ENCODE measurements at places on chromosomes 4 and X. TPM values are rescaled to one million over a fixed set of nuclear protein-coding genes. Genes with fewer than 3 reads are reported as not detected.
A peak's percentile ranks its signal among the peaks of the same experiment; 100 is the strongest.

Gene MFAP3L
- polyA plus RNA-seq: 23.0 TPM

Gene TLR1
- 4.3 TPM for polyA plus RNA-seq

Gene RTL9
- polyA plus RNA-seq: 0.22 TPM

Gene SMIM10L2A
- 10.4 TPM for polyA plus RNA-seq

Gene BANK1
- 2.8 TPM for polyA plus RNA-seq

Gene KLB
- polyA plus RNA-seq: 0.27 TPM

Gene NAT8L
- 6.4 TPM for polyA plus RNA-seq

DNA sequence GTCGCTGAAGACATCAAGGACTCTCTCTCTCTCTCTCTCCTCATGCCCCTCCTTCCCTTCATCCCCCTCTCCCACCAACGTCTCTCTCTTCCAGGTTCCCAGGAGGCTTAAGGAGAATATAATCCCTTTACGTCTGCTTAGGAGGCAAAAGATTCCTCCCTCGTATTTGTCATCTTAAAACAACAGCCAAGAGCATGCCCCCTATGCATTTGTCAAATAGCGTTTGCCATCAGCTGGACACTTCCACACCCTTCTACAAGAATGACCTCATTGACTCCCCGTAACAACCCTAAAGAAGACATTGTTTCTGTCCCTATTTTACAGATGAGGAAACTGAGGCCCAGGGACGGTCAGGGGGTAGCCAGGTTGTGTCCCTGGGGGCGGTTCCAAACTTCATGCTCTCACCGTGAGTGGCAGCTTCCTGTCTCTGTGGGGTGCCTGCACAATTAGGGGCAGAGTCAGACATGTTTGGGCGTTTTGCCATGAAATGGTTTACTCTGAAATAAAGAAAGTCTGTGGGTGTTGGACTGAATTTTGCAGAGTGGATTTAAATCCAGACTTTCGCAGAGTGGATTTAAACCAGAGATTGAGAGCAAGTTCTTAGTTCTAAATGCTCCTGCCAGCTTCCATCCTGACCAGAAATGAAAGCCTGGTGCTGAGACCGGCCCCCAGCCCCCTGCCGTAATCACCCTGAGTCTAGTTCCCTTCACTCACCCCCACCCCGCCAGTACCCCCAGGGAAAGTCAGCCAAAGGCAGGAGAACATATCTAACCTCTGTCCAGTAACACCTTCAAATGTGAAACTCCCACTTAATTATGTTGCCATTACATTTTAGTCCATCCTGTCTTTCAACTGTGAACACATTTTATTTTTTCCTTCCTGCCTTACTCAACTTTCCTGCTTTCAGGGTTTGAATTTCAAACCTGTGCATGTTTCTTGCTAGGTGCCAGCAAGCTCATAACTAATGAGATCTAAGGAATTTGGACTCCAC is 44.3 kb upstream of the TBL1X start:
- DNase-seq: no peak

DNA sequence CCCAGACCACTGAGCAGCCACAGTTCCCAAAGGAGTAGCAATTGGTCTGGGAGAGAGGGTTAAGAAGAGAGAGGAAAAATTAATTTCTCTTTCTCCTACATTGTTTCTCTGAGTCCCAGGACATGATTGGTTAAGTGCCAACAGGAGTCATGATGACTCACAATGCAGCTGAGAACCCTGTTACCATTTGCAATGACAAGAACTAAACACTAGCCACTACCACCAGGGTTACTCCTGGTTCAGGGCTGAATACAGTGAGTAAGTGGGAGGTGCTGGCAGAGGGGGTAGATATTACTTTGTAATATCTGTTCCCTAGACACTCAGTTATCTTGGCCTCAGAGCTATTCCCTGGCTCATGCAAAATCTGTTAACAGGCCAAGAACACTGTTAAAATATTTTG is 18.0 kb downstream of the ETDC start:
- DNase-seq: no peak

DNA sequence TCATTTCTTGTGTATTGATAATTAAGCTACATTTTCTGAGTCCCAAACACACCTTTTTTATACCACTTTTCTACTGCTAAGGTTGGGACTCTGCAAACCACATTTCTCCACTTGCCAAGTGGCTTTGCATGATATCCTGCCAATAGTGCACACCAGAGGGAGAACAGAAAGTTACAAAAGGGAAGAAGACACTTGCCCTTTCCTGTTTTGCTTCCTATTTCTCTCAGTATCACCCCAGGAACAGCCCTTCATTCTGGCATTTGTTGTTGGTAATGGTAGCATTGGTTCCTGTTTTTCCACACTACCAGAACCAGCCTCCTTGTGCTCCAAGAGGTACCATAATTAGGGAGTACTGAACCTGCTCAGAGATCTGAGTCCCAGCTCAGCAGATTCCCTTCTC is 87.1 kb downstream of the HDX start:
- no peak for DNase-seq

DNA sequence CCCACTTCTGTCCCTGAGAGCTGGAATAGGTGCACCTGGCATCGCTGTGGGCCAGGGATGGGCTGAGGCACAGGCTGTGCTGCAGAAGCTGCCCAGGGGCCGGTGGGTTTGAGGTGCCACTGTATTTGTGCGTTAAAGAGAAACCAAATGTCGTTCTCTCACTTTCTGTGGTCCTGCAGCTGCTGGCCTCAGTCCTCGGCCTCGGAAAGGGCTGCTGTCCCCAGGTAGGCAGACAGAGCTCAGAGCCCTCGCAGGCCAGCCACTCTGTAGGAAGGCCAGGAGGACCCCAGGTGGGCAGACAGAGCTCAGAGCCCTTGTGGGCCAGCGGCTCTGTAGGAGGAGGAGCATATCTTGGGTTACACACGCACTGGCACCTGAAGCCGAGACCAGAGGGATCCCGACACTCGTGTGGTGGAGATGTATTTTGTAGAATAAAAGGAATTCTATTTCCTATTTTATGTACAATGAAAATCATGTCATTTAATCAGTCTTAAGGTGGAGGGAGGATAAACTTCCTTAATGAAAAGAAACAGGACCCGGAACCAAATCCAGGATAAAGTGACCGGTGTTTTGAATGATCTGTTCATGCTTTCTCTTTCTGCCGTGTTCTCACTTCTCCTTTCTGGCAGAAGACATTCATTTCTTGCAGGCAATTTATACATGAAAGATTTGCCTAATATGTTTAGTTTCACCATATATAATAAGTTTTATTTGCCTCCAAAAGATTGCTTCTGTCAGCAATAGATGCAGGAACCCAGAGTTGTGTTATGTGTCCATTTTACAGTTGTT is 54.4 kb upstream of the HGFAC start:
- DNase-seq: no peak

GRCh38 chr4:166538491-166539005 is 665.5 kb downstream of the TLL1 start:
- DNase-seq: no peak

GRCh38 chr4:117844594-117844993 is 189.7 kb upstream of the NDST3 start:
- no peak for DNase-seq

- DNase-seq: no peak
These were observed 116.7 kb downstream of the KLHL8 start for GRCh38 chr4:87103691-87104187.

DNA sequence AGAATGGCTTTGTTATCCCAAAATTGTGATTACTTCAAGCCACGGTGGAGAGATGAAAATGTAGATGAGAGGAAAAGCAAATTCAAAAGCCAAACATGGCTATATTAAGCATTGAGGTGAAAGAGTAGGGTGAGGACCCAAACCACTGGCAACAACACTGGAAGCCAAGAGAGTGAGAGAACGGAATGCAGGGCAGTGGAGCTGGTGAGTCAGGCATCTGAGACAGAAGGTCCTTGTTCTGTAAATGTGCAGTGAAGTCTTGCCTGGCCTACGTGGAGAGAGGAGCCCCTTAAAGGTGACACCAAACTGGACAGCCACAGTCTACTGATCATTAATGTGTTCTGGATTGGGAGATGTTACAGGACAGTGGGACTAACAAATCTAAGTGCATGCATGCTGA is 22.8 kb upstream of the SEC24B start:
- no peak for DNase-seq

- DNase-seq: peak; percentile 74
These were observed 27.2 kb upstream of the SEC24B start for GRCh38 chr4:109406337-109406931.

DNA sequence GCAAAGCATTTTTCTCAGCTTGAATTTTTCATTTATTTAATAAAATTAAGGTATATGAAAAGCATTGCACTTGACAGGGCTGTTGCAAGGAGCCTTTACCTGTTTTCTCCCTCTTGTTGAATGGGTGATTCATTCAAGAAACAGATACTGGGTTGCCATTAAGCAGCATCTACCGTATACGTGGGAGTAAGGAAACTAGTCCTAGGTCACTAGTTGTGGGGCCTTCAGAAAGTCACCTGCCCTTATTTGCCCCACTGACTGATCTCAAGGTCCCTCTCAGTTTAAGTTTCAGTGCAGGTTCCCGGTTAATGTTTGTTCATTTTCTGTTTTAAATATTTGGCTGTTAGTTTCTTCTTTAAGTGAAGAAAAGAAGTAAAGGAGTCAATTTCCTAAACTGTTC is 34.0 kb downstream of the LHFPL1 start:
- DNase-seq: no peak

DNA sequence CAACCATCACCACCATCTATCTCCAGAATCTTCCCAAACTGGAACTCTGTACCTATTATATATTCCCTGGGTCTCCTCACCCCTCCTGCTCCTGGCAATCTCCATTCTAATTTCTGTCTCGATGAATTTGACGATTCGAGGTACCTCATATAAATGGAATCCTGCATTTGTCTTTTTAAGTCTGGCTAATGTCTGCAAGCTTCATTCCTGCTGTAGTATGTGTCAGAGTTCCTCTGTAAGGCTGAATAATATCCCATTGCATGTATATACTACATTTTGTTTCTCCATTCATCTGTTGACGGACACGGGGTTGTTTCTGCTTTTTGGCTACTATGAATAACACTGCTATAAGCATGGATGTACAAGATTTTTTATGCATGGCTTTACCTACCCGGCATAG is 19.5 kb downstream of the PRKG2 start:
- no peak for DNase-seq

DNA sequence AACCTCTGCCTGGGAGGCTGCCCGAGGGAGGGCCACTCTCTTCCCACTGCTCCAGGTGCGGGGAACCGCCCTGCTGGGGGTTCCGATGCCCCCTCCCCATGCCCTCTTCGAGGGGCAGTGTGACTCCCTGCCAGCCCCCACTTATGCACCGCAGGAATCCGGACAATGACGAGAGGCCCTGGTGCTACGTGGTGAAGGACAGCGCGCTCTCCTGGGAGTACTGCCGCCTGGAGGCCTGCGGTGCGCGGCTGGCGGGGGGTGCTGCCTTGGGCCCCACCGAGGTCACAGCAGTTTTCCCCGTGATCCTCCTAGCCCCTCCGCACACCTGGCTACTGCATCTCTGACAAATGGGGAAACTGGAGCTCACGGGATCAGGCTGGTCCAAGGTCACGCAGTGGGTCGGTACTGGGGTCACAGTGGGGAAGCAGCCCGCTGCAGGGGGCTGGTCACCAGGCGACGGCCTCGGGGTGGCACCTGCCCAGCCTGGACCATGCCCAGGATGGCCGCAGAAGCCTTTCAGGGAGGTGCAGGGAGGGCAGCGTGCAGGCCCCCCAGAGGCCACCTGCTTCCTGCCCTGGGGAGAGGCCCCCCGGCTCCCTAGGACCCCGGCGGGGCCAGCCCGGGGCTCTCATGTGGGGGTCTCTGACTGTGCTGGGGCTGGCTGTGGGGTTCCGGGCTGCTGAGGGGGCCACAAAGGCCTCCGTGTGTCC is 3.5 kb downstream of the HGFAC start:
- DNase-seq: no peak

- DNase-seq: peak; percentile 72
These were observed 14.2 kb upstream of the PJA1 start for GRCh38 chrX:69179380-69179911.

DNA sequence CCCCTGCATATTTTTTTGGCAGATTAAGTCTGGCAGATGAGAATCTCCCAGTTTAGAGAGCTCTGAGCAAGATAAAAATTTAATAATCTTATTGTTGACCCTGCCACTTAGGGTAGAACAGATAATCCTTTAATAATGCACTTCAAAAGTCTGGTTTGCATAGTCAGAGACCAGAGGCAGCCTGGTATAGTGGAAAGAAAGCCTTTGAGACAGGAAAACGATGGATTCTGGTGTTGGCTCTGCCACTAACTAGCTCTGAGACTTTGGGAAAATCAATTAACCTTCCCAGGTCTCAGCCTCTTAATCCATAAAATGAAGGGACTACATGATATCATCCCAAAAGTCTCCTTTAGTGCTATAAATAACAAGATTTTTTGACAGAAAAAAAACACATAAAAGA is 824.5 kb downstream of the STIM2 start:
- DNase-seq: no peak

GRCh38 chr4:177562859-177563258 is 120.6 kb upstream of the AGA start:
- no peak for DNase-seq

- DNase-seq: no peak
These were observed 59.1 kb downstream of the EDNRA start for GRCh38 chr4:147539959-147540358.

DNA sequence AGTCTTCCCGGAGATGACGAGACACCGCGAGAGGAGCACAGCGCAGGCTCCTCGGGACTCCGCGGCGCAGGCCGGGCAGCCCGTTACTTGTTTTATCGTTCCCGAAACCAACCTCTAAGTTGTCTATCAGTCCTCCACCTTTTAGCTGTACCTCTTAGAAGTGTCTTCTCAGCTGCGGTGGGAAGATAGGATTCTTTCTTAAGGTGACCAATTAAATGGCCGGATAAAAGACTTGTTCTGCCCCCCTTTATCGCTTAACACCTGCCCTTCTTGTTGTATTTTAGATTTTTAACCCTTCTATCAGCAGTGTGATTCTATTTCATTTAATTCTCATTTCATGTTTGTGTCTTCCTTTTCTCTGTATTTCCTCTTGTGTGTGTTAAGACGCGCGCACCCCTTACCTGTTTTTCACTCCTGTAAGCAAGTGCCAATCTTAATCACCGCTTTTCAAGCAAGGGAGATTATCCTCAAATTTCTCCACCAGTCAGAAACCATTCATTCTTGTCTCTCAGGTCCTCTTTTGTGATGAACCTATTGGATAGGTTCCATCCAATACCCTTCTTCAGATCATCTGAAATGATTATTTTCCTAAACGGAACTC is at the start of gene SLC9B2:
Gene SLC9B2, minus strand, starts transcription at position 15 of the 601 bp plus-strand sequence. CDS start 9,211 bp downstream, outside the sequence.
- no peak for DNase-seq

DNA sequence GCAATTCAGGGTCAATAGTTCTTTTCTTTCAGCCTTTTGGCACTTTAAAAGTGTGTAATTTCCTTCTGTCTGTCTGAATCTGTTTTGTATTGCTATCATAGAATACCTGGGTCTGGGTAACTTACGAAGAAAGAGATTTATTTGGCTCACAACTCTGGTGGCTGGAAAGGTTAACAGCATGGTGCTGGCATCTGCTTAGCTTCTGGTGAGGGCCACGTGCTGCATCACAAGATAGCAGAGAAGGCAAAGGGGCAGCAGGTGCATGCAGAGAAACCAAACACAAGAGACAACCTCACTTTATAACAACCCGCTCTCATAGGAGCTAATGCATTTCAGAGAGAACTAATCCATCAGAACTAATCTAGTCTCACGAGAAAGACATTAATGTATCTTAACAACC is 18.8 kb downstream of the RGN start:
- no peak for DNase-seq

- DNase-seq: no peak
These were observed 386 bp upstream of the TMEM184C start for GRCh38 chr4:147616849-147617172.

GRCh38 chrX:16528620-16529019 is 121.3 kb upstream of the S100G start:
- no peak for DNase-seq

- peak; percentile 2 for DNase-seq
These were observed 350.1 kb downstream of the AR start for GRCh38 chrX:67893931-67894330.

GRCh38 chr4:13289391-13289790 is 194.7 kb downstream of the RAB28 start:
- no peak for DNase-seq

All from left kidney (tissue), 8 donors.